Fibroblast of skin of scalp (primary cell): ENCODE measurements at places on chromosomes 3 and 15.

- no peak for DNase-seq
These were observed 169.5 kb upstream of the THBS1 start for GRCh38 chr15:39411102-39411989.

DNA sequence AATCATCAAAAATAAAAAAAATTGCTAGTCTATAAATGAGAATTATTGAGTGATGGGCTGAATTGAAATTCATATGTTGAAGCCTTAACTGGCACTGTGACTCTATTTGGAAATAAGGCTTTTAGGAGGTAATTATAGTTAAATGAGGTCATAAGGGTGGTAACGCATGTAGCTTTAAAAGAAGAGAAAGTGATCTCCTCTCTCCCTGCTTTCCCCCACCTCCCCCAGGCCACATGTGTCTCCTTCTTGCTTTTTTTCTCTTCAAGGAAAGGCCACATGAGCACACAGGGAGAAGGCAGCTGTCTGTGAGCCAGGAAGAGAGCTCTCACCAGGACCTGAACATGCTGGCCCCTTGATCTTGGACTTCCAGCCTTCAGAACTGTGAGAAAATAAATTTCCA lies 48.2 kb upstream of the ARPP19 start:
- DNase-seq, result no peak

DNA sequence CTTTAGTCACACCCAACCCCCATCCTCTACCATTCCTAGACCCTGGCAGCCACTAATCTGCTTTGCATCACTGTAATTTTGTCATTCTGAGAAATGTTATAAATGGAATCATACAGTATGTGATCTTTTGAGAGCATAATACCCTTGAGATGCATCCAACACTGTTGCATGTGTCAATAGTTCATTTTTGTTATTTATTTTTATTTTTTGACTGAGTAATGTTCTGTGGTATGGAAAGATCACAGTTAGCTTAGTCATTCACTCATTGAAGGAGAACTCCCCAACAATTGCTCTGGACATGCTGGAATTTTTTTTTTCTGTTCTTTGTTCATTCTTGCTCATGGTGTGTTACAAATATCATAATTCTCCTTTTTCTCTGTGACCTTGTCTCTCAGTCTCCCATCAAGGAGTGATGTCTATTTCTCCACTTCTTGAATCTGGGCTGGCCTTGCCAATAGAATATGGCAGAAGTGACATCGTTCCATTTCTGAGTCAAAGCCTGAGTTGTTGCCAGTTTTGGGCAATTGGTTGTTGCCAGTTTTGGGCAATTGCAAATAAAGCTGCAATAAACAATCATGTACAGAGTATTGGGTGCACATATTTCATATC lies 6.8 kb upstream of the ADPGK start:
- peak; percentile 74 for DNase-seq

DNA sequence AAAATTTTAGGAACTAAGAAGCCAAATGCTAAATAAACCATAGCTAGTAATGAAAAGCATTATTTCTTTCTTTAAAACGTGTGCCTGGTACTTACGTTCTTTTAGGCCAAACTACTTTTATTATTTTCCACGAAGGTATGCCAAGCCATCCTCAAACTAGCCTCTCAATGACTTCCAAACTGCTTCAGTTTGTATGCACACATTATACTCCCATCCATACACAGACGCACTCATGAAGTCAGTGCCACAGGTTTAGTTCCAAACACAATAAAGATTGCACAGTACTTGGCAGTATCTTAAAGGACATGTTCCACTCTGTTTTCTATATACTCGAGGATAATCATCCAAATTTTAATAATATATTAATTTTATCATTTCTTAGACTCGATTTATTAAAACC lies 609.2 kb upstream of the ZNF385D start:
- no peak for DNase-seq

GRCh38 chr3:56876916-56877315 lies 75.2 kb upstream of the ARHGEF3 start:
- no peak for DNase-seq
